ENCODE measurements at places on chromosomes 7 and 10.

- no peak for DNase-seq
Measured at GRCh38 chr10:79385392-79385795, 38.1 kb downstream of the PPIF start.

DNA sequence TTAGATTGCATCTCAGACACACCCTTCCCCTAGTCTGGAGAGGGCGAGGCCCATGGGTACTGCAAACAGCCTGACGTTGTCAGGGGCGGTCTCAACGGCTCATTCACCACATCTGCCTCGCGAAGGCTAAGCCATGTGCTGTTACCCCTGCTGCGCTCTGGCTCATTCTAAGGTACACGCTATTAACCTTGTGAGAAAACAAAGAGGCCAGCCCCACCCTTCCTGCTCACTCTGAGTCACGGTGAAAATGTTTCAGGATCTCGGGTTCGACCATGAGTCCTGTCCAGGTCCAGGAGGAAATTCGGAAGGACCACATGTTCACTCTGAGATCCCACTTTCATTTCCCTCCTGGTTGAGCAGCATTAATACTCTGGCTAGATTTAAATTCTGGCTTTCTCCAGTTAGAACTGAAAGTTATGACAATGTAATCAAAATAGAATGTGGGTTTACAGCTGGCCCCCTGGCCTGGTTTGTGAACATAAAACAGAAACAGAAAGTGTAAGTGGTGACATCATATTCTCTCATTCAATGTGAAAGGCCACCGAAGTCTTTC lies 55.2 kb downstream of the EGFR start:
- DNase-seq, result peak; percentile 98

- DNase-seq, result no peak
Measured at GRCh38 chr7:129494041-129494440, 8.3 kb upstream of the SMKR1 start.

DNA sequence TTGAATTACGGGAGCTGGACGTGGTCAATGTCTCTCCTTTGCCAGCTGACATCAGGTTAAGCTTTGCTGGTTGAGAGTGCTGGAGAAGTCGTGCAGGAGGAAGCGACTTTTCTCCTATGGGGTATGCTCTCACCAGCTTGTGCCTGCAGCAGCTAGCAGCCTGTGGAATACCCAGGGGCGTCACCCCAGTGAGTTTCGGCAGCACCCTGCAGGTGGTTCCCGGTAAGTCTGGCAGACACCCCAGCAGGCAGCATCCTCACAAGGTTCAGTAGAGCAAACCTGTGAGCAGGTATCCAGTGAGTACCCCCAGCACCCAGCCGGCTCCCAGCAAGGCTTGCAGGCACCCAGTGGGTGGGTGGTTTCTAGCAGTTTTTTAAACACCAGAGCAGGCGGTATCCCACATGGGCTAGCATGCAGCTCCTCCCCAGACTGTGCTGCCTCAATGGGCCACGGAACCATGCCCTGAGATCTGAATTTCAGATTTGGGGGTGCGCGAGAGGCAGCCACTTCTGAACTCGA lies 74.8 kb upstream of the SVIL start:
- no peak for DNase-seq

DNA sequence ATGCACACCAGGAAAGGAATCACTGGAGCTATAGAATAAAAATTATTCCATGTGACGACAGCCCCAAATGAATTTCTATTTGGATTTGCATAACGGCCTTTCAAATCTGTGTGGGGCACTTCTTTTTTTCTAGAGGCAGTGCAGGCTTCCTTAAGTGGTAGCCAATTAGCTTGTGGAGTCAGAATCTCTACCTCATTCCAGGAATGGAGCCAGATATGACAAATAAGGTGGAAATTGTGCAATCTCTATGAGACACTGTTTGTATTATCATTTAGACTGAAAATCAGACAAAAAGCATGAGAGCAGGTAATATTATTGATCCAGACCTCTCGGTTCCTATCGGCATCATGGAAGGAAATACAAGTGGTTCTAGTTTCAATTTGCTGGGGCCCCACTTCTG lies 78.7 kb downstream of the BEND7 start:
- no peak for DNase-seq

- no peak for DNase-seq
Measured at GRCh38 chr10:43054593-43054992, 22.3 kb upstream of the RET start.
